ENCODE measurements at places on chromosomes 7 and 10.

DNA sequence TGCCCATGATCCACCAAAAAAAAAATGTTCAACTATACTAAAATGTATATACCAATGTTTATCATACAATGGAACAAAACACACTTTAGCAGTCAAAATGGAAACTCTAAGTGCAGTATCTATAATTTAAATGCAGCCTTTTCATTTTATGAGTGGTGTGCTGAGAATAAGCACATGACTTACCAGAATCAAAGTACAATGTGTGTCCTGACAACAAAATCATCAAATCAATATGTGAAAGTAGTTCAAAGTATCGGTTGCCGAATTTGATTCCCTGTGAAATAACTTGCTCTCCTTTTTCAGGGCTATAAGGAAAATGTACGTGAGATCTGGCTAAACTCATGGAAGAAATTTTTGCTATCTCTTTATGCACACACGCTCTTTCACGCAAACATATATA is 16.9 kb upstream of the KIF5B start:
- no peak for DNase-seq

DNA sequence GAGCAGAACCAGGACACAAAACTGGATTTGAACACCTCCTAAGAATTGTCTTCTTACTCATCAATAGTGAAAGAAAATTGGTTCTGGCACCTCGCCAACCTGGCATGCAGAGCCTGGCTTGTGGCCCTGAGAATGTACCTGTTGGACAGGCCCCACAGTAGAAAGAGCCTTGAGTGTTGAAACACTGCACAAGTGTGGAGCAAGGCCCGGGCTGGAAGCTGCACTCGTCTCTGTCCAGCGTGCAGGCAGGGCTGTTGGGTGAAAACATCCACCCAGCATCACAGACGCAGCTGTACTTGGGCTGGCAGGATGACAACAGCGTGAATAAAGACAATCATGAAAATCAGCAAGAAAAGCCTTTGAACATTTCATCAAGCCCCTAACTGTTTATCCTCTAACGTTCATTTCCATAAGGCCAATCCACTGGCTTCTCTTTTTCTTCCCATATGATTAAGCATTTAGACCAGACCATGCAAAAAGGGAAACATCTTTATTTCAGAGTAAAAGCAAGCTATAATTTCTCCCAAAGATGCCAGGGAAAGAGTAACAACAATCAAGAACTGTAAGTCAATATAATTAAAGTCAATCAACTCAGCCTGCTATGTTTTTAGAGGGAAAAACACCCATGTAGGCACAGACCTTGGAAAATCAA is 15.6 kb downstream of the CUBN start:
- DNase-seq, result no peak

DNA sequence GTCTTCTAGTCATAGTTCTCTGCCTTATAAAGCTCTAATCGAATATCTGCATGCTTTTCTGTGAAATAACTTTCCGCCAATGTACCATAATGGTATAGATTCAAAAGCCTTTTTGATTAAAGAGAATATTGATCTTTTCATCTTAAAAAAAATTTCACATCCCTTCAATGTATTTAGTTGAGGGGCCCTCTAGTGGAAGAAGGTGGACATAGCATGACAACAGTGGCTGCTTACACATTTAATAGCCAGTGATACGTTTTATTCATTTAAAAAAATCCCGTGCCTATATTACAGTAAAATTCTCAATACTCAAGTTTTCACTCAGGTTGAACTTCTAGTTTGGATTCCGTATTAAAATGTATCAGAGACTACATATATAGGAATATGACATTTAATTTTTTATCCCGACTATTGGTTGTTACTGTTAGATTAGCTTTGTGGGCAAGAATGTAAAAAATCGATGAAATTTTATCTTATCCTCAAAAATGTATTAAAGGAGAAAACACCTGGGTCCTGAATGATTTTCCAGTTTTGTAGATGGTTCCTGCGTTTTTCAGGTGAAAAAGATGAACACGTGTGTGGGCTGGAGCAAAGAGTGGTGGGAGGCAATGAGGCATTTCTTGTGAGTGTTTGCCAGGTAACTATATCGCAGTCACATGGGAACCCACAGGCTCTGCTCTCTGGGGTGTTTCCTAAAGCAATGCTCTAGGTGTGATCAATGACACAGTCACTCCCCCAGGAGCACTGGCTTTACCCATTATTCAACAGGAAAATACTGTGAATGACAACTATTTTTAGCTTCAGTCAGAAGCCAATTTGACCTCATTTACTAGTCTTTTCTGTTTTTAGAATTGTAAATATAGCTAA is 24.1 kb upstream of the PNLIP start:
- DNase-seq, result peak; percentile 8

- DNase-seq, result peak; percentile 54
Measured at GRCh38 chr7:93117852-93118530, at the start of gene SAMD9. Gene SAMD9, minus strand, starts transcription at chr7:93117979. Its CDS starts 11,882 bp downstream, at chr7:93106097.

DNA sequence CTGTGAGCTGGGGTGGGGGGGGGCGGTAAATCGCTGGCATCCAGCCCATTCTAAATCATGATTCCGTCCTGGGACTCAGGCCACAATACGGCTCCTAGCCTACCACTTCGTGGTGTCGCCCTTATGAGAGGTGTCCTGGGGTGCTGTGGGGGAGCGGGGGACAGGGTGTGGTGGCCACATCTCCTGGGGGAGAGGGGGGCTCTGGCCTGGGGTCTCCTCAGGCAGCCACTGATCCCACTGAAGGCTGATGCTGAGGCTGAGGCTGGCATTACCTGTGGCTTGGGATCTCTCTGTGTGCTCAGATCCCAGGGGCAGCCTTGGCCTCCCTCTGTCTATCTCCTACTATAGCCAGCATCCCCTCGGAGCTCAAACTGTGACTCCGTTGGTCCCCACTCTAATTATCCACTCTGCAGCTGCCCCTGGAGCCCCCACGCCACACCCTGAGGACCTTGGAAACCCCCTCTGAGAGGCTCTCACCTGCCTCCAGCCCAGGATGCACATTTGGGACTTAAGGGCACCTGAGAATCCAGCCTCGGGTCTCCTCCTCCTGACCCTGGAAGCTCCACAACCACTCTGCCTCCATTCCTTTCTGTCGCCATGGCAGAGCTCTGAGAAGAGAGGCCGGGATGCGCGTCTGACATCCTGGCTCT is 249.3 kb upstream of the TCERG1L start:
- no peak for DNase-seq

- no peak for DNase-seq
Measured at GRCh38 chr10:70666960-70667798, 5.1 kb upstream of the ADAMTS14 start.

DNA sequence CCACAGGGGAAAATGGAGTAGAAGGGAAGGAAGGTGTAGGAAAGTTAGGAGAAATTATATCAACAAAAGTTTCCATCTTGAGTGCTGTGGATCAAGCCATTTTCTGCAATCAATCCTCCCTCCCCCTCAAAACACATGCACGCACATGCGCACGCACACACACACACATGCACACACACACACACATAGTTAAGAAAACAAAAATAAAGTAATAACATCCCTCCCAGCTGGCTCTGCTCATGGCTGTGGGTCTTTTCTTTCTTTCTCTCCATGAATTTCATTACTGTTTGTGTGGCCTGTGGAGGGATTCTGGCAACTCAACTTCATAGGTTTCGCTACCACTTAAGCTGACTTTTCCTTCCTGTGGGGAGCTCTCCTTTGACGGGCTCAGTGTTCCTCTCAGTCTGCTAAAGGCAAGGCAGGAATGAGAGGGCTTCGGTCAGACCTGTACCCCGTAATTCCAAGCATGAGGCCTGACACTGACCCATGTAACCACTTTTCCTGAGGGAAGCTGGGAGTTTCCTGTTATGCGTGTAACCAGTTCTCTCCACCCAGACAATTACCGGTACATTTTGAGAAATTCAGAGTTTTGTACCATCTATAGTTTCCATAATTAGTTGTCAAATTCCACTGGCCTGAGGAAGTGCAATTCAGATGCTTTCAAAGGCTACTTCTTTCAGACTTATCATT is 79.8 kb downstream of the ZNF92 start:
- DNase-seq, result no peak

GRCh38 chr10:130895161-130895560 is 416.4 kb downstream of the TCERG1L start:
- no peak for DNase-seq

- DNase-seq, result no peak
Measured at GRCh38 chr7:95905167-95905566, 132.8 kb downstream of the DYNC1I1 start.

DNA sequence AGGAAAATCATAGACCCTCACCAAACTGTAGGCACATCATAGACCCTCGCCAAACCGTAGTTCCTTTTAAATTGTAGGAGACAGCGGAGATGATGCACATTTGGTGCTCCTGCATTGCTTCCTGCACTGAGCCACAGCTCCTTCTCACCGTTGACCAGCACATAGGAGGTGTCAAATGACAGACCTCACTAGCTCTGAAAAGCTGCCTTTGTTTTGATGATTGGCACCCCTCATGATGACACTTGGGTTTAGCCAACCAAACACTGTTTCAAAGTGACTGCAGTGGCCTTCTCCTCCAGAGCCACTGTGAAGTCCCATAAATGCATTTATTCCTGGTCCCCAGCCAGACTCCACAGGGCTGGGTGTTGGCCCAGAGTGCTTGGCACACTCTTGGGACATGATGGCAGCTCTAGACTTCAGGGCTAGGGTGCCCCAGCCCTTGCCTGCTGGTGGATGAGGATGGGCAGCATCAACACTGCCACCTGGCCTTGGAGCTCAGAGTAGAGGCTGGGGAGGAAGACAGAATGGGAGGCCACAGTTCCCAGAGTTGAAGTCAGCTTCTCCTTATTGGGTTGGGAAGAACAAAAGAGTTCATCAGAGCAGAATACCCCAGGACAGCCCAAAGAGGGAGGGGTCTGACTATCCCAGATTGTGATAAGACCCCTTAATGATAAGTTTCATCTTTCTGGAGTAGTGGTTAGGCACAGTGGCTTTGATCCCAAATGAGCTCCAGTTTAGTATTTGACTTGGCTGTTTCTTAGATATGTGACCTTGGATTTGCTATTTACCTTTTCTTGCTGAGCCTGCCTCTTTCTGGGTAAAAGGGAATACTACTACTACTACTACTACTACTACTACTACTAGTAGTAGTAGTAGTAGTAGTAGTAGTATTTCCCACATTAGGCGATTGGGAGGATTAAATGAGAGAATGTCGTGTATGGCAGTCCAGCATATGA is 75.3 kb downstream of the MTPN start:
- DNase-seq, result no peak

DNA sequence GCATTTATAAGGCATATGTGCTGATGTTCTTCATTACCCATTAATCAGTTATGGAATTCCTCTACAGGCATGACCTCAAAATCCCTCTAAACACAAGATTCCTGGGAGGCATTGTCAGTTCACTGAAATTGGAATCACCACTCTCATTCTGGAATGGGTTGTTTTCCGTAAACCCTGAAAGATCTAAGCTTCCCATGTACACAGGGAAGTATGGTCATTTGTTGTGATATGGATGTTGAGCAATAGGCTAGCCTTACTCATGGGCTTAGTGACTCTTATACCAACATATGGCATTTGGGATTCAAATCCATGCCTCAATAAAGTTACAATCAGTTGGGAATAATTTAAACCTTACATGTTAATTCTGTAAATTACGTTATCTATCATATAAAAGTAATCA is 258.0 kb downstream of the XPNPEP1 start:
- no peak for DNase-seq

DNA sequence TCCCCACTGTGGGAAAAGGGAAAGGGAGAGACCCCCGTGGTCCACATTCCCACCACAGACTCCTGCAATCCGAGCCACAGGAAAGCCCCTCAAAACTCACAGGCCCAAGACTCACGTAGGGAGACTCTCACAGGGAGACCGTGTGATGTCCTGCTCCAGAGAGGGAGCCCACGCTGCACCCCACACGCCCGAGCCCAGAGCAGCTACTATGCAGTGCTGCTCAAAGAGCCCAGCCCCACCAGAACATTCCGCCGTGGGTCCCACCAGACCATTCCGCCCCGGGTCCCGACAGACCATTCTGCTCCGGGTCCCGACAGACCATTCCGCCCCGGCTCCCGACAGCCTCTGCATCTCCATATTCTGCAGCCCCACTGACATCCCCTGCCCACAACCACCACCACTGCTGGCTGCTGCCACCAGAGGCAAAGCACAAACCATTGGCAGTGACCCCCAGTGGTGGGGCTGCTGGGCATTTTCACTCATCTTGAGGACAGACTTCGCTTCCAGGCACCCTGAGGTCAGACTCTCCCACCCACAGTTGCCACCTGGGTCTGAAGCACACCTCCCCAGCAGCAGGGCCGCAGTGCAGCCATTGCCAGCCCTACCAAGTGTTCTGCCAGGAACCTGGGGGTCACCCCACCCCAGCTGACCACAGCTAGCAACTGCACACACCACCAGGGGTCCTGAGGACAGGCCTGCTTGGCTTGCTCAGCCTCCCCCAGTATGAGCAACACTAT is 625.4 kb upstream of the FOXK1 start:
- no peak for DNase-seq

GRCh38 chr7:97601931-97602457 is 129.9 kb upstream of the TAC1 start:
- no peak for DNase-seq

DNA sequence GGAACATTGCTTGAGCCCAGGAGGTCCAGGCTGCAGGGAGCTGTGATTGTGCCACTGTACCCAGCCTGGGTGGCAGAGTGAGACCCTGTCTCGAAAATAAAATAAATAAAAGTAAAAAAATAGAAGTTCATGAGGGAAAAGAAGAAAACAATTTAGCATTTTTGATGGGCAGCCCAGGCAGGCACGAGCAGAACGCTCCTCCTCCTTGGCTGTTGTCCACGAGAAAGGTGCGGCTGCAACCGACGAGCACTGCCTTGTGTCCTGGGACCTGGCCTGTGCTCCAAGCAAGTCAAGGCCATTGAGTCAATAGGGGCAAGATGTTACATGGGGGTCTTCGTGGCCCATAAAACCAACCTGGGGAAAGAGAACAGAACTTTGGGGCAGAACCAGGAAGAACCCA is 25.6 kb downstream of the EBF3 start:
- DNase-seq, result no peak

GRCh38 chr10:99374526-99374925 is 45.4 kb downstream of the CNNM1 start:
- no peak for DNase-seq

DNA sequence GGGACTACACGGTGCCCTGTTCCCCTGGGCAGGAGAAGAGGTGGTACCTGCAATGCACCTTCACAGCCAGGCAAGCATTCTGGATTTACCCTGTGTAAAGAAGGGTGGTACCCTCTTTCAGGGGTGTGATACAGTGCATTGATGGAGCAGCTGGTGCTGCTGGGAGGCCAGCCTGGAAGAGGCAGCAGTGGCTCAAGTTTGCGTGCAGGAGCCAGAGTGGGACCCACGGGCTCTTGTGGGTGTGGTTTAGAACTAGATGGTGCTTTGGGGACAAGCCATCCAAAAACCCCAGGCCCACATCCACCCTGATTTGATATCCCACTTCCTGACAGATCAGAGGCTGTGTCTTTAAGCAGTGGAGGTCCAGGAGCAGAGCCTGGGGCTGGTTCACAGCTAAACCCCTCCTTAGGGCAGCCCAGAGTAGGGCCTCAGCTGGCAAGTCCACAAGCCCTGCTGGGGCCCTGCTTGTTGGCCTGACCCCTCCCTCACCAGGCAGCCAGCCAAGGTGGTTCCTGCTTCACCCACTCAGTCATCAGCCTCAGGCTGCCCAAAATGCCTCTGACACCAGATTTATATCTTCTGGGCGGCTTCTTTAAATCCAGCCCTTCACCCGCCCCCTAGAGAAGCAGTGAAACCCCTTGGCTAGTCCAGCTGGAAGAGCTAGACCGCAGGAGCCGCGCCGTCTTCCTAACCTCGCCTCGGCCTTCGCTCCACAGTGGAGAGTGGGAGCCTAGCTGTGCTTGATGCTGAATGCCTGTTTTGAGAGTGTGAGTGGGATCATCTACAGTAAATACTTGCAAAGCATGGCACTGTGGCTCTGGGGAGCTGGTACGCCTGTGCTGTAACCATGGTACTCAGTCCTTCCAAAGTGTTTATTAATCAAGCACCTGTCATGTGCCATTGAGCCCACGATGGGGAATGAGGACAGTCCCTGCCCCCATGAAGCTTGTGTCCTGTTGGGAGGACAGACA is 1.4 kb upstream of the ASIC3 start:
- DNase-seq, result no peak
